Substantia nigra (tissue), 51 donors: ENCODE measurements at places on chromosomes 7 and 10.

- no peak for DNase-seq
Measured at GRCh38 chr10:73893426-73893825, 17.5 kb upstream of the PLAU start.

GRCh38 chr10:50322077-50322476 lies 70.8 kb upstream of the ASAH2 start:
- DNase-seq: no peak

GRCh38 chr10:10125676-10126075 lies 892.0 kb upstream of the CELF2 start:
- no peak for DNase-seq

DNA sequence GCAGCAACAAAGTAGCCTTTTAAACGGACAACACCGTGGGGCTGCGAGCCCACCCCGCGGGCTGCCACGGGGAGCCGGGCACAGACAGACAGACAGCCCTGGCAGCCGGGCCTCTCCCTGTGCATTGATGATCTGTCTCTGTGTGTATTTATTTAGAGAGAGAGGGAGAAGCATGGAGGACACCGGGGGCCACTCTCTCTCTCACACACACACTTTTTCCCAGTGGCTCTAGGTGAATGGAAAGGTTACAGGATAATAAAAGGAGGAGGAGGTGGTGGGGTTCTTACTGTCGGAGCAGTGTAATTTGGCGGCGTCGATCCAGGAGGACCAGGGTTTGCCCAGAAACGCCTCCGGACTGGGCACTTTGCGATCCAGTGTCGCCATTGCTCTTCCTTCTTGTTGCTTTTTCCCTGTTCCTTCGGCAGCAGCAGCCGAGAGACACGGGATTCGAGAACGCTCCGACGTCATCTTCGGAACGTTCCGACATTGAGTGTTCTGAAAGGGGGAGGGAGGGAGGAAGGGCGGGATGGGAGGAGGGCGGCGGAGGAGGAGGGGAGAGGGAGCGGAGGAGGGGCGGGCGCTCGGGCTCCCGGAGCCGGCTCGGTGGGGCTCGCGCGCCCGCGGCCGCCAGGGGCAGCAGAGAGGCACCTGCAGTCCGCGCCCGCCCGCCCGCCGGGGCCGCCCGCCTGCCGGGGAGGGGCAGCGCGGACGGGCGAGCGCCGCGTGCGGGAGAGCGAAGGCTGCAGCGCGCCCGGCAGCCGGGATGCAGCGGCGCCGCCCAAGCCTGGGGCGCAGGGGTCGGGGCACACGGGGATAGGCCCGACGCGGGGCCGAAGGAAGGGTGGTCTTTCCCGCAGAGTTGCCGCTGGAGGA lies at the start of gene ATXN7L1:
Gene ATXN7L1 (minus strand): TSS at position 509 of the 873 bp plus-strand sequence. CDS start 41 bp downstream, at position 468.
- DNase-seq: peak; percentile 87

DNA sequence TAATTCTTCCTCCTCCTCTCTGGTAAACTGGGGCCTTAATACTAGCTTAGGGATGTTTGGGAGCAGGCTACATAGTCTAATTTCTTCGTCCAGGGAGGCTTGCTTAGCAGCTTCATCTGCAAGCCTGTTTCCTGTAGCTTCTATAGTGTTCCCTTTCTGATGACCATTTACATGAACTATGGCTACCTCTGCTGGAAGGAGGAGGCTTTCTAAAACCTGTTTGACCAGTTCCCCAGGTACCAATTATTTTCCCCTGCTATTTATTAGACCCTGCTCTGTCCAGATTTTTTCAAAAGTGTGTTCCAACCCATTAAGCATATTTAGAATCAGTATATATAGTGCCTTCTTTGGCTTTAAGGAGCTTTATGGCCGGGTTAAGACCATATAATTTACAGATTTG lies 38.8 kb upstream of the DNAH11 start:
- no peak for DNase-seq

DNA sequence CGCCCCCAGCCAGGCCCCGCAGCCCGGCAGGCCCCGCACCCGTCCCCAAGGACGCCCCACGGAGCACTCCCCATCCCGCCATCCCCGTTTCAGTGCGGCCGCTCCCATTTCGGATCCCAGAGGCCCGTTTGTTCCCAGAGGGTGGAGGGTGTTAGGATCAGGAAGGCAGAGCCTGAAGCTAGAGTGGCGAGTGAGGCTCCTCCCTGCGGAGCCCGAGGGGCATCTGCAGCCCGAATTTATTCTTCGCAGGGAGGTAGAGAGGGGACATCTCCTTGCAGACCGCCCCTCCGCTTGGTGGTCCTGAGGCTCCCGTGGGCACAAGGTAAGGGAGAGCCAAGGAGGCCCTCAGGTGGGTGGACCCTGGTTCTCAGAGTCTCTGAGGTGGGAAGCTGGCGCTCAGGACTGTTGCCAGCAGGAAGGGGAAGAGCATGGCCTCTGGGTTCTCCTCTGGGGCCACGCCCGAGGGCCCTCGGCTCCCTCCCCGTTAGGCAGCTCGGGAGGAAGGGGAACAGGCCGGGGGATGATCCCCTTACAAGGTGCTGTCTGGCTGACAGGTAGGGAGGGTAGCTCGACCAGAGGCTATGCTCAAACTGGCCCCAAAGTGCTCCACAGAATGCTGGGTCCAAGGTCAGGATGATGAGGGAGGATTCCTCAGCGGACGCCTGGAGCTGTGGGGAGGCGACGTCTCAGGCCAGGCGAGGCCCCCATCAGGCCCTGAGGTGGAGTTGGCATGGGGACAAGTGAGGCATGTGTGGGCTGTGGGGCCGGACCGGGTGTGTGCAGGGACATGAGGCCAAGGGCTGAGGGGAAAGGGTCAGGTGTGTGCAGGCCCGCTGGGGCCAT lies 17.4 kb downstream of the POLL start:
- no peak for DNase-seq

DNA sequence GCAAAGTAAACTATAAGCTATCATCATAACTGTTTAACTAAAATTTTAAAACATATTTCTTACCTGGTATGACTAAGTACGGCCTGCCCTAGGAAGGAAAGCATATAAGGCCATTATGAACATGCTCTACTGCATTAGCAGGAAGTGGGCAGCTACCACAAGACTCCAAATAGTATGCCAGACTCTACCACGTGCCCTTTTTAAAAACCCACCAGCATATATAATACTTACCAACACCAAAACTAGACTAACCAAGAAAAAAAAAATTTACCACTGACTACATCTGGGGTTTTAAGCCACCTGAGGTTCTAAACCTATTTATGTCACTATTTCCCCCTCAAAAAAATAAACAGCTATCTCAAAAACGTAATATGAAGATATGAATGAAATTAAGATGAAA lies 30.1 kb downstream of the NUDCD3 start:
- DNase-seq: no peak

- DNase-seq: peak; percentile 13
Measured at GRCh38 chr7:47266131-47266706, 315.7 kb downstream of the TNS3 start.

DNA sequence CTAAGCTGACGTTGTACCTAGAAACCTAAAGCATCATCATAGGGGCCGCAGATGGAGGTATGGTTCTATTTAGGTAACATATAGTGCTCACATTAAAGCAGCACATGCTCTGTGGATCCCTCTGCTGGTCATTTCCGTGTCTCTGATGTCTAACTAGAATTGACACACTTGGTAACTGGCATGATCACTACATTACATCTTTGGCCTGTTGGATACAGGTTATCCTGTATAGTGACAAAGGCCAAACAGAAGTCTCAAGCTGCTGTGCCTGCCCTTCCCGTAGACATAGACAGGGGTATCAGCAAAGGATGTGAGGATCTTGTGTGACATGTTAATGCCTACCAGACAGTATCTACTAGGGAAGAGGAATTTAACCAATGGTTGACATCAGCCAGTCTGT lies 51.2 kb downstream of the KIF5B start:
- no peak for DNase-seq

- DNase-seq: no peak
Measured at GRCh38 chr7:107207459-107207858, 38.7 kb downstream of the HBP1 start.

- DNase-seq: no peak
Measured at GRCh38 chr10:72270607-72271281, 3.0 kb upstream of the DDIT4 start.

GRCh38 chr7:96479015-96479645 lies 157.2 kb upstream of the SLC25A13 start:
- DNase-seq: no peak

GRCh38 chr7:16028103-16028502 lies 341.6 kb upstream of the MEOX2 start:
- DNase-seq: no peak

GRCh38 chr7:64733550-64734240 lies 60.5 kb upstream of the ZNF138 start:
- no peak for DNase-seq

DNA sequence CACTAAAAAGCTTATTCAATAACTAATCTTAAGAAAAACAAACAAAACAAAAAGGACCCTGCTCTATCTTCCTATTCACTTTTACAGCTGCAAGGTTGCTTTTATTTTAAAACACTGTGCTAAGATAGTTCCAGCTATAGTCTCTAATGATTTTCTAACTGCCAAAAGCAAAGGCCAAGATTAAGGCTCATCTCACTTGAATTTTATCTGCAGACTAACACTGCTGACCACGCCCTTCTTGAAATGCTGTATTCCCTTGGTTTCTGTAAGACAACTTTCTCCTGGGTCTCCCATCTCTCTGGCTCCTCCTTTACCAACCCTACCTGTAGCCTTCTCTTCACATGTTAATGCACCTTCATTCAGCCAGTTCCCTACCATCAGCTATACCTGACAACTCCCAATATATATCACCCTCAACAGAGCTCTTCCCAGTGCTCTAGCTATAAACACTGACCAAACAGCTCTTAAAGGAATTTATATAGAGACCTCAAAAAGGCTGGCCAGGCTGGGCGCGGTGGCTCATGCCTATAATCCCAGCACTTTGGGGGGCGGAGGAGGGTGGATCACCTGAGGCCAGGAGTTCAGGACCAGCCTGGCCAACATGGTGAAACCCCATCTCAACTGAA lies 11.7 kb downstream of the SRPK2 start:
- DNase-seq: no peak

DNA sequence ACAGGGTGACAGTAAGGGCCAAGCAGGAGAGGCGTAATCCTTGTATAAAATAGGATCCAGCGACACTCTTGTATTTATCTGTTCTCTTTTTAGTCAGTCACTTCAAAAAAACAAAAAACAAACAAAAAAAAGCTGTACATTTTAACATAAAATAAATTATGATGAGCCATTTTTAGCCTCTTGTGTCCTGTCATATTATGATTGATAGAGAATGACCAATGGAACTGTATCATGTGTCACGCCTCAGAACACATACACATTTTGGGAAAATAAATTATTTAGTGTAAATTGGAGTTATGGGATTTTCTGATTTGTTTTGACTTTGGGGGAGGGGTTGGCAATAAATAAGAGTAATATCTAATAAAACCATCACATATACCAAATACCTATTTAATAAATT lies 79.3 kb upstream of the SAMD8 start:
- DNase-seq: no peak

GRCh38 chr7:106243893-106244292 lies 40.9 kb downstream of the NAMPT start:
- DNase-seq: no peak

DNA sequence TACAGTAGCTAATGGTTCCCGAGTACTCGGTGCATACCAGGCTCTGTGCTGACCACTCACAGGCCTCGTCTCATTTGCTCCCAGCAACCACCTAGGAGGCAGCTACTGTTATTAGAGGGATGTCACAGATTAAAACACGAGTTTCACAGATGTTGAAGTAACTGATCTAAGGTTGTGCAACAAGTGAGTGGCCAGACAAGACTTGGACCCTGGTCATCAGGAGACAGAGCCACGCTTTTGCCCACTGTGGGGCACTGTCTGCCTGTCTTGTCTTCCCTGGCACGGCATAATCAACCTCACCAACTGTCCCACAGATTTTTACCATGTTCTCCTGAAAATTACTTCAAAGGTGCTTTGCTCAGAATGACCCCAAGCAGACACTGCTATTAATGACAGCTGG lies 111.6 kb upstream of the HABP2 start:
- no peak for DNase-seq

- no peak for DNase-seq
Measured at GRCh38 chr7:91306266-91306665, 42.0 kb downstream of the FZD1 start.

GRCh38 chr7:50939021-50939420 lies 156.3 kb upstream of the GRB10 start:
- DNase-seq: no peak

DNA sequence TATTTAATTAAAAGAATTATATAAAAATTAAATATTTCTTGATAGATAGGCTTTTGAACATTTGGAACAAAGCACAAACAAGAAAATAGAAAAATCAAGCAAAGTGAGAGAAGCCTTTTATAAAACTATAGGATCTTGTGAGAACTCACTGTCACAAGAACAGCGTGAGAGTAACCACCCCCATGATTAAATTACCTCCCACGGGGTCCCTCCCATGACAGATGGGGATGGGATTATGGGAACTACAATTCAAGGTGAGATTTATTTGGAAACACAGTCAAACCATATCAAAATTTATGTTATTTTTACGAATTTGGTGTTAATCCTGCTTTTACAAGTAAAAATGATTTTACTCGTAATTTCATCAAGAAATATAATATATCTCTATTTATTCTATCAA lies 1136.1 kb upstream of the POT1 start:
- DNase-seq: no peak

DNA sequence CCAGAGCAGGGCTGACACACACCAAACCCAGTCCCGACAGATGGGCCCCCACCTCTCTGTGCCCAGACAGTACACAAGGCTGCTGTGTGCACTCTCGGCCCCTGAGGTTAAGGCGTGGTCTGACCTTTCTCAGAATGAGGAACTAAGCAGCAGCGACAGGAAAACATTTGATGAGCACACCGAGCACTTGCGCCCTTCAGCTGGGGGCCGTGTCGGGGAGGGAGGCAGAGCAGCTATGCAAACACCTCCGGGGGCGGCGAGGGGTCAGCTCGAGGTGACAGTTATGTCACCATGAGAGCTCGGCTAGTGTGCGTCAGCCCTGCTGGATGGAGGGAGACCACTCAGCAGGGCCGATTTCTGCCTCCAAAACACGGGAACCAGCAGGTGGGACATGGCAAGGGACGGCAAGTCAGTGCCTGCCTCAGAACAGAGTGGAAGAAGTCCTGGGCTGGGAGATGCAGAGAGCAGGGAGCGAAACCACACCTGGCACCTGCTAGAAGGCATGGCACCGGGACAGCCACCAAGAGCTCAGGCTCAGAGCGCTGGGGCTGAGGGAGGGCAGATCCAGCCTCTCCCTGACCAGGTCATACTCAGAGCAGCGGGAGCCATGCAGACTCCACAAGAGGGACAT lies 57.4 kb downstream of the CHST15 start:
- no peak for DNase-seq

GRCh38 chr10:25028711-25029110 lies 12.3 kb downstream of the THNSL1 start:
- DNase-seq: no peak

DNA sequence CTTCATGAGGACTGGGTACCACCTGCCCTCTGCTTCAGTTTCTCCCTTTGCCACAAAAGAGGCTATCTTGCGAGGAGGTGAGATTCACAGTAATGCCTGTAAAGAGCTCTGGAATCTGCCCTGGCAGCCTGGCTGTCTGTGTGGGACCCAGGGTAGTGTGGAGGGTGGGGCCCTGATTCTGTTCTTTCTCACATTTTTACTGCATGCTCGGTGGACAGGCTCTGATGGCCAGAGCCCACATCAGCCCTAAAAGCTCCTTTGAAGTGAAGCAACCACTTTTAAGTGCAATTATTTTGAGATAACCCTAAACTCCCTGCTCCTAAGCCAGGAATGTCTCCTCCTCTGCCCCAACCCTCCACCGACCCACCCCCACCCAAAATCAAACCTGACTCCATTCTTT lies 92.1 kb upstream of the PODXL start:
- DNase-seq: no peak

- no peak for DNase-seq
Measured at GRCh38 chr7:122307228-122307621, 2.7 kb upstream of the FEZF1 start.
